Choroid plexus epithelial cell (primary cell): ENCODE measurements at places on chromosomes 5 and 9.

- peak; percentile 16 for DNase-seq
Observed at GRCh38 chr5:58860680-58861079, 277.8 kb downstream of the RAB3C start.

DNA sequence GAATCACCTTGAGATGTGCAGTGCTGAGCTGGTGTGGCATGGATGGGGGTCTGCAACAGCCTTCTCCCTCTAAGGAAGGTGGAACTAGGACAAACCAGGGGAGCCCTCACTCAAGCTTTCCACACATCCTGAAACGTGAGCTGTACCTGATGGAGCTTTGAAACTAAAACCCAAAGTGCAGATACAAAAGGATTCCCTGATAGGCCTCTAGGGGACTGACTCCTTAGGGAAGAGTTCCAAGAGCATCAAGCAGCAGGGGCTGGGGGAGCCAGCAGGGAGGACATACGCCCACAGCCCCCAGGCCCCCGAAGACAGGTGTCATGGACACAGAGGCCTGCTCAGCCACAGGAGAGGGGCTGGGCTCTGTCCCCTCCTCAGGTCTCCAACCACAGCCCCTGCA lies 17.7 kb downstream of the ARHGEF37 start:
- DNase-seq = no peak

DNA sequence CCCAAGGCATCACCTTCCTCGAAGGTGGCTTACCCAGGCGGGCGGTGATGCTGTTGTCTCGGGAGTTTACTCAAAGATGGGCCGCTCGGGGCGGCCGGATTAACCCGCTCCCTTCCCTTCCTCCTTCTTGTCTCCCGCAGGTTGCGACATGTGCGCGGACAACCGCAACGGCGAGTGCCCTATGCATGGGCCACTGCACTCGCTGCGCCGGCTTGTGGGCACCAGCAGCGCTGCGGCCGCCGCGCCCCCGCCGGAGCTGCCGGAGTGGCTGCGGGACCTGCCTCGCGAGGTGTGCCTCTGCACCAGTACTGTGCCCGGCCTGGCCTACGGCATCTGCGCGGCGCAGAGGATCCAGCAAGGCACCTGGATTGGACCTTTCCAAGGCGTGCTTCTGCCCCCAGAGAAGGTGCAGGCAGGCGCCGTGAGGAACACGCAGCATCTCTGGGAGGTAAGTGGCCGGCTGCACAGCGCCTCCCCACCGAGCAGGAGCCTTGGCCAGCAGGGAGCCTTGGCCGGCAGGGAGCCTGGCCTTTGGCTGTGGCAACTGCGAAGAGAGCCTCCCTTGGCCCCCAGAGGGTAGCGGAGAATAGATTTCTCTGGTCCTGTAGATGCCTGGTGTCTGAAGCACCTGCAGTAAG lies 10.6 kb downstream of the PRDM6 start:
- no peak for DNase-seq

- DNase-seq = no peak
Observed at GRCh38 chr9:130576176-130576575, 3.2 kb upstream of the FUBP3 start.

GRCh38 chr9:124366476-124367220 lies 48.6 kb downstream of the PSMB7 start:
- peak; percentile 73 for DNase-seq

DNA sequence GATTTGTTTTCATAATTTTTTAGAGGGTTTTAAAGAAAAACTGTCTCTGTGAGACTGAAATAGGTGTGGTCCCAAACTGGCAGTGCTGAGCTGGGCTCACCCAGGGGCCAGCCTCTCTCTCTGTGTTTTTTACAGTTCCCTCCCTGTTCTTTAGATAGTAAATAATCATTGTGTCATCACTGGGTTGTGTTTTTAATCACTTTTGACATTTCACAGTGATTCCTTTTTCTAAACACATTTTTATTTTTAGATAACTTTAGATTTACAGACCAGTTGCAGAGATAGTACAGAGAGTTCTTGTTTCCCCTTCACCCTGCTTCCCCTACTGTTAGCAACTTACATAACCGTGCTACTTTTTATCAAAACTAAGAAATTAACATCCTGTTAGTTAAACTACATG lies 44.4 kb downstream of the MAP1B start:
- no peak for DNase-seq
